ENCODE measurements at places on chromosomes 3 and 15.
A peak's percentile ranks its signal among the peaks of the same experiment; 100 is the strongest.

- no peak for DNase-seq
Measured at GRCh38 chr15:31179693-31180092, 78.2 kb upstream of the TRPM1 start.

GRCh38 chr3:121951291-121951919 is 57.2 kb downstream of the SLC15A2 start:
- DNase-seq: no peak

DNA sequence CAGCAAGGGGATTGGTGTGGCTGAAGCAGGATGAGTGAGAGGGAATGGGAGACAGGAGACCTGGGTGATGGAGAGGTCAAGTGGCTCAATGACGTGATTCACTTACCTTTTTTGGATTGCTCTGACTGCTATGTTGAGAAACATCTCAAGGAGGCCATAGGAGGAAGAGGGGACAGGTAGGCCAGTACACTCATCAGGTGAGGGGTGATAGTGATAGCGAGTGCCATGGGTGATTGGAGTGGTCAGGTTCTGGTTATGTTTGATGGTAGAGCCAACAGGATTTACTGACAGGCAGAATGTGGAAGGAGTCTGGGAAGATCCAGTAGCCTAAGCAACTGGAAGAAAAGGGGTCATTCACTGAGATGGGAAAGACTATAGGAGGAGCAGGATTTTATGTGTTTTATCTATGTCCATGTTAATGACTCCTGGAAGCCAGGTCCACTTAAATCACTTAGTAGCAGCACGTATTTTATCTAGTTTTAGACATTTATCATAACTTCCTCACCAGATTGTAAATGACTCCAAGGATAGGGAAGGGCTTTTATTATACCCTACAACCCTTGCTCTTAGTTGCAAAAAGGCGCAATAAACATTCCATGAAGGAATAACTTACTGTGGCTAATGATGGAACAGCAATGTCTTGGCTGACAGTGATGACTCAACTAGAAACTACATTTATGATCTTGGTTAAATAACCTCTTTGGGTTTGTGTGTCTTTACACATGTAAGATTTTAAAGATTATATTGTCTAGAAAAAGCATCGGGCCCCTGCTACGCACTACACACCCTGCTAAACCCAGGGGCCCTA is 119.8 kb upstream of the RNF7 start:
- DNase-seq: no peak

GRCh38 chr3:62046326-62046725 is 327.0 kb downstream of the FEZF2 start:
- DNase-seq: no peak

GRCh38 chr3:168312984-168313383 is 217.3 kb upstream of the GOLIM4 start:
- DNase-seq: no peak

- DNase-seq: no peak
Measured at GRCh38 chr3:138567403-138567802, 26.7 kb downstream of the CEP70 start.

DNA sequence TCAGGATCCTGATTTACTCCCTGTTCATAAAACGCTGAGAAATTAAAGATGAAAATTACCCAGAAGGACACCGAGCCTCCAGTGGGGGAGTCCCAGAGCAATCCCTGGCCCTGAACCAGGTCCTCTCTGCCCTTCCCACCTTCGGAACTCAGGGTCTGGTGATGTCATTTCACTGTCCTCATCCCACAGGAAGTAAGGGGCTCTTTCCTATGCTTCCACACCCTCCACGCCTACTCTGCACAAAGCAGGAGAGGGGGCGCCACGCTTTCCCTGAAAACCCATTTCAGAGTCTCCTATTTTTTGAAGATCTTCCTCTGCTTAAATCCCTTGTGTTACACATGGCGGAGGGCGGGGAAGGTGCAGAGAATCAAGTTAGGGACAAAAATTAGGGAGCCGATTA is 18.8 kb downstream of the MEGF11 start:
- DNase-seq: no peak

- DNase-seq: no peak
Measured at GRCh38 chr15:23073890-23074646, 34.7 kb upstream of the TUBGCP5 start.

DNA sequence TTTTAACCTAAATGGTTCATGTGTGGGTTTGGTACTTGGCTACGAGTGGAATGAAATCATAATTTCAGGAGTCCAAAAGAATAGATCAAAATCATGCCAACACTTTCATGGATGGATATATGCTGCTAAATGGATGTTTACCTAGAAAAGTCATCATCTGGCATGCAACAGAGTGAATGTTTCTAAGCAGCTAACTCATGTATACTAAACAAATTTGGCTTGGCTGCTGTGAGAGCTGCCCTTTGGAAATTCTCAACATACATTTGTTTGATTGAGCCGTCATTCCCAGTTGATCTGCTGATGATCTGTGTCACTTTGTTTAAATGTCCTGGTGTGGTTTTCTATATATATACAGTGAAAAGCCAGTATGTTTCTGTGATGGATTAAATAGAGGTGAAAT is 263.3 kb downstream of the MECOM start:
- DNase-seq: no peak

GRCh38 chr3:156448300-156448699 is 106.6 kb downstream of the SSR3 start:
- DNase-seq: no peak

- no peak for DNase-seq
Measured at GRCh38 chr3:54772746-54773145, 155.1 kb downstream of the LRTM1 start.

- DNase-seq: no peak
Measured at GRCh38 chr15:28868744-28869345, 16.9 kb upstream of the APBA2 start.

DNA sequence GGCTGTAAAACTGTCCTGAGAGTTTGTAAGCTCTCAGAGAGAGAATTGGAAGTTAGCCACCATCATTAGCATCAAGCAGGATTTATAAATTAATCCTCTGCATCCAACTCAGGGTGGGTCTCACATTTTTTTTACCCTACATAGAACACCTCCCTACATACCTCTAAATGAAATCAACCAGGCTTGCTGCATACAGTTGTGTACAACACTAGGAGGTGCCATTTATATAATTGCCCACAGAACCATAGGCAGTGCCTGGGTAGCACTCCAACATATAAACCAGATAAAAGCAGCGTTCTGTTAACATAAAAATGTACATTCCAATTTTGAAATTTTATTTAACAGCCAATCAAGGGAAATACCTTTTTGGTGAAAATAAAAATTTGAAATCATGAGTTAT is 48.2 kb upstream of the SELENOK start:
- DNase-seq: no peak

DNA sequence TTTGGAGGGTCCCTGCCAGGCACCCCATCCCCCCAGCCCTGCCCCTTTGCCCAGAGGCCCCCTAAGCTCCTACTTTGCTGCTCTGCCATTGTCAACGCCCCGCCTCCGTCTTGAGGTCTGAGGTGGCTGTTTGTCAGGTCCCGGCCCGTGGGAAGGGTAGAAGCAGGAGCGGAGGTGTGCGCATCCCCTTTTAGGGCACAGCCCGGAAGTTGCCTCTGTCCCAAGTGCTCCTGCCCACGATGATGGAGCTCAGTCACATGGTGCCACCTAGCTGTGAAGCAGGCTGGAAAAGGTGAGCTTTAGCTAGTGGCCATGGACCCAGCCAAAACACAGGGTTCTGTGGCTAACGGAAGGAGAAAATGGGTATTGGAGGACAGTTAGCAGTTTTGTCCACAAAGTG is 28.5 kb upstream of the LCTL start:
- DNase-seq: no peak

DNA sequence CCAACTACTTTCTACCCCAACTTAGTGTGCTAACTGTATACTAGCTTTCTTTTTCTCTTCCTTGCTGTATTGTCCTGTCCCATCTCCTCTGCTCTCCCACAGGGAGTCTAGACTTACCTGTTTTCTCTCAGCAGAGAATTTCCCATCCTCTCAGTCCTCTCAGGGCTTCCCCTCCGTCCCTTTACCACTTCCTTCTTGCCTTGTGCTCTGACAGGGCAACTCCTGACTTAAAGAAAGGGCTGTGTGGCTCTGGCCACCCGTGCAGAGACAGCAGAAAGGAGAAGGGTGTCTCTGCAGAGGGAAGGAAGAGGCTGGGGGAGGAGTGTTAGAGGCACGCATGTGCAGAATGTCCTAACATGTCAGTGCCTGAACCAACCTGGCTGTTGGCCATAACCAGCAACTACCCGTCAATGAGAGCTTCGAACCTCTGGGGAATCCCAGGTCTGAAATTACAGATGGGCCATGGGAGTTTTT is at the start of gene GCSAM:
Gene GCSAM (minus strand): TSS at position 274 of the 474 bp plus-strand sequence. CDS start 128 bp downstream, at position 146.
- peak; percentile 29 for DNase-seq

- DNase-seq: no peak
Measured at GRCh38 chr3:160748787-160749186, 7.2 kb upstream of the PPM1L start.

GRCh38 chr3:42683875-42684598 is 1.3 kb upstream of the KLHL40 start:
- DNase-seq: no peak

DNA sequence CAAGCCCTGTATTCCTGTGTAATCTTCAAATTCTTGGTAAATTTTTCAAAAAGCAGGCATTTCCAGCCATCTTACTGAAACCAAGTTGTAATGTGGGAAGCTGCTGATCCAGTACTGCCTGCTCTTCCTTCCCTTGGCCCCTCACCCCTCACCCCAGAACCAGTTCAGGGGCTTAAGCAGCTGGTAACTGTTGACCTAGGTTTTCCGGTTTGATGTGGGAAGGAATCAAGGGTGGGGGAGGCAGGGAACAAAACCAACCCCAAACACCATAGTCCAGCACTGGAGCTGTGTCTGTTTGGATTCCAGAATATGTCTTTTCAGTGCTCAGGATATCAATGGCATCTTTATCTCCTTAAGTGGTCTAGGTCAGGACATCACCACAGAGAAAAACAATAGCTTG is 26.7 kb downstream of the SNX1 start:
- DNase-seq: no peak

DNA sequence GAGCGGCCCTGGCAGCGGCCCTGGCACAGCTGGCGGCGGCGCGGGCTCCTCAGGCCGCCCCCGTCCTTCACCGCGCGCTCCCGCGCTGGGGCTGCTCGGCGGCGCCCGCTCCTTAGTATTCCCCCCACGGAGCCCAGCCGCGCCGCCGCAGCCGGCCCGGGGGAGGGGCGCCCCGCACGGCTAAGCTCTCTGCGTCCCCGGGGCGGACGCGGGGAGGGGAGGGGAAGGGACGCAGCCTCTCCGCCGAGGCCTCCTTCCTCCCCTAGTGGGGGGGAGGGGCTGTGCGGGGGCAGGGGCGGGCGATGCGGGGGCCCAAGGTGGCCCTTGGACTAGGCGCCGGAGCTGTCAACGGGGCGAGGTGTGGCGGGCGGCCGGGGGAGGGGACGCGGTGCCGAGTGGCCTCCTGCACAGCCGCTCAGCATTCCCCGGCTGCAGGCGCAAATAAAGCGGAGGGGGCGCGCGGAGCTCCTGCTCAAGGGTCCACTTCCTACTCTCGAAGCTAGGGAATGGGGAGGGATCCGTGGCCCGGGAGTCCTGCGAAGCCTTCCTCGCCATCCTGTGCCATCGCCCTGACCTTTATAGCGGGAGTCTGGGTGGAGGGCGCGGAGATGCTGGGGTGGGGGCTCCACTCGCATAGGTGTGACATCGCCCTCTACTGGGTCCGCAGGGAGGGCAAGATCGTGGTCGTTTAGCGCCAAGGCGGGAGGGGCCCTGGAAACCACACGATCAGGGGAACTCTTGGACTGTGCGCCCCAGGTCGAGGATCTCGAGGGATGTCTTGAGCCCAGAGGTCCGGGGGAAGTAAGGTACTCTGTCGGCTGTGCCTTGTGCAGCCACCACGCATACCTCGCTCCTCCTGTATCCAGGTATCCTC is 22.2 kb downstream of the EPHB3 start:
- no peak for DNase-seq

- DNase-seq: no peak
Measured at GRCh38 chr3:127457094-127457475, 133.4 kb downstream of the TPRA1 start.

DNA sequence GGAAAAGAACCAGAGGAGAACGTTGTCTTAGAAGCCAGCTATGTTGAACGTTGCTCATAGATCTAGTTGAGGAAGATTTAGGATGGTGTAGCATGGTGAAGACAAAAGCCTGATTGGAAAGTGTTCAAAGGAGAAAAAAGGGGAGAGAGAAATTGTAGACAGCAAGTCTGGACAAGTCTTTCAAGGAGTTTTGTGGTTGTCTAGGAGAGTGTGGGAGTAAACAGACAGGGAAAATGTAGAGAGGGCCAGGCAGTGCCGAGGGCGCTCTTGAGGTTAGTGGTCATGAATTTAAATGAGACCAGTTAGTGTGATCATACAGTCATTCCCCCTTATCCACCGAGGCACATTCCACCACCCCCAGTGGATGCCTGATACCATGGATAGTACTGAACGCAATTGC is 167.5 kb upstream of the IL12A start:
- no peak for DNase-seq

DNA sequence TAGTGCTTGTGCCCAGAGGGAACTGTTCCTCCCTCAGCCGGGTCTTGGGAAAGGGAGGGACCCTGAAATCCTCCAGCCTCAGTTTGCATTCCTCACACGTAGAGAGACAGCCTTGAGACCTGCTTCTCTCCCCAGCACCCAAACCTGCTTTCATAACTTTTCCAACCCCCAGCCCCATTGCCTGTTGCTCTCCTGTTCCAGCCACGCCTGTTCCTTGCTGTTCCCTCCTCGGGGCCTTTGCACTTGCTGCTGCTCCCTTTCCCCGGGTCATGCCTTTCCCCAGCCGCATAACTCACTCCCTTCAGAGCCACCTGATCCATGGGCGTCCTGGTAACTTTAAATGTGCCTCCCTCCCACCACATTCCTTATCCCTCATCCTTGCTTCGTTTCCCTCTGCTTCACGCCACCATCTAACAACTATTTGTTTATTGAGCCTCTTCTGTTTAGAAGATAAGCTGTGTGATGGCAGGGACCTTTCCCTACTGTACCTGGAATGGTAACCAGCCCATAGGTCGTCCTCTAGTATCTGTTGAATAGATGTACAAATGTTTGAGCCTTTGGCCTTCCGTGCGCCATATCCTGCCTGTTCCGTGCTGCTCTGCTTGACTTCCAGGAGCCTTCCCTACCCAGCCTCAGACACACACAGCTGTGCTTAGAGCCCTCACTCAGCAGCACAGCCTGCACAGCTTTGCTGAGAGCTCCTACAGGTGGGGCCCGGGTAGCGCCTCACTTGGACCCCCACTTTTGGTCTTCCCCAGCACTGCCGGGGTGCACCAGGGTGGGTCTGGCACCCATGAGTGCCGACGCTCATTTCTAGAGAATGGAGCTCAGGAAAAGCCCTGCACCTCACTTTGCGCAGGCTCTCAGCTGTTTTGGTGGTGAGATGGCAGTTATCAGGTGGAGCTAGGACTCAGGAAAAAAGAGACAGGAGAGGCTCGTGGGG is 60.2 kb downstream of the SCN5A start:
- no peak for DNase-seq

GRCh38 chr3:35900079-35900478 is 260.8 kb downstream of the ARPP21 start:
- no peak for DNase-seq

DNA sequence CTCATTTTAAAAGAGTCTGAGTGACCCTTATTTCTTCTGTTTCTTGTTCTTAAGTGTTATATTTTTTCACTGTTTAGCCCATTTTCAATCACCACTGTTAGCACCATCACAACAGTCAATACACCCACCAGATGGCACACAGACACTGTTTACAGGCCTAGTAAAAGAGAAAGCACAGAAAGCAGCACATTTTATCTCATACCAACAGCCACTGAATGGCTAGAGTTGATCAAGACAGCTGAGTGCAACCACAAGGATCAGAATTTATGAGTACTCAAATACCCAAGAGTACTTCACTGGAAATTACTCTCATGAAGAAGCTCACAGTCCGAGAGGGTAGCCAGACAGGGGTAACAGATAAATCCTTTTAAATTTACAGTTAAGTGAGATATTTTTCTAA is 127.0 kb downstream of the TFDP2 start:
- no peak for DNase-seq
